ENCODE measurements at places on chromosomes 3 and 15.

DNA sequence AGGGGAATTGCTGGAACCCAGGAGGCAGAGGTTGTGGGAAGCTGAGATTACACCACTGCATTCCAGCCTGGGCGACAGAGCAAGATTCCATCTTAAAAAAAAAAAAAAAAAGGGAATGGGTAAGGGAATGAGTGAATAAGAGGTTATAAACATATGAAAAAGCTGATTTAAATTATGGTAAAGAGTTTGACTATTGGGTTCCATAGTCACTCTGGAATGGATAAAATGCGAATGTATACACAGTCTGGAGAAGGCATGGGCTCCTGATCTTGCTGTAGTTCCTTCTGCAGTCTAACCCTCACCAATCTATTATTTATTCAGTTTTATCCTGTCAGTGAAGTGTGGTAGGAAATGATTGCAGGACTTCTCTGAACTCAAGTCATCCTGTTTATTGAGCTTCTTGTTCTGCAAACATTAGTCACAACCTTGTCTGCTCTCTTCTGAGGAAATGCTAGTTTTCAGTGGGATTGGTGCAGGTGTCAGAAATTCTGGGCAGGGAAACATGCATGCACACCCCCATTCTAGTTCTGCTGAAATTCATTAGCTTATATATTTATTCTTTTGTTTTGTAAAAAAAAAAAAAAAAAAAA, 190.9 kb upstream of the CFAP20DC start:
- no peak for DNase-seq

DNA sequence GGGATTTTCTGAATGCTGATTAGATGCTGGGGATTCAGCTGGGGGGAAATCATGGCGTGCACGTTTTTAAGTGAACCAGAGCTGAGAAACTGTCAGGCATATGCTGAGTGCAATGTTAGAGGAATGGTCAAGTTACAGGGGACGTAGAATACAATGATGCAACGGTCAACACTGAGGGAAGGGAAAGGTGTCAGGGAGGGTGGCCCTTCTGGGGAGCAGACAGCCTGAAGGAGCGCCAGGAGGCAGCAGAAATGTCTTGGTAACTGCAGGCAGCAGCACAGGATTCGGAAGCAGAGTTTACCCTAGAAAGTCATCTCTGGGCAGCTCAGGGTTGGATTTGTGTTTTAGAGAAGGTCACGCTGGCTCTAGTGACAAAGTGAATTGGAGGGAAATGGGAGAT, 47.6 kb upstream of the RGMA start:
- DNase-seq = no peak

DNA sequence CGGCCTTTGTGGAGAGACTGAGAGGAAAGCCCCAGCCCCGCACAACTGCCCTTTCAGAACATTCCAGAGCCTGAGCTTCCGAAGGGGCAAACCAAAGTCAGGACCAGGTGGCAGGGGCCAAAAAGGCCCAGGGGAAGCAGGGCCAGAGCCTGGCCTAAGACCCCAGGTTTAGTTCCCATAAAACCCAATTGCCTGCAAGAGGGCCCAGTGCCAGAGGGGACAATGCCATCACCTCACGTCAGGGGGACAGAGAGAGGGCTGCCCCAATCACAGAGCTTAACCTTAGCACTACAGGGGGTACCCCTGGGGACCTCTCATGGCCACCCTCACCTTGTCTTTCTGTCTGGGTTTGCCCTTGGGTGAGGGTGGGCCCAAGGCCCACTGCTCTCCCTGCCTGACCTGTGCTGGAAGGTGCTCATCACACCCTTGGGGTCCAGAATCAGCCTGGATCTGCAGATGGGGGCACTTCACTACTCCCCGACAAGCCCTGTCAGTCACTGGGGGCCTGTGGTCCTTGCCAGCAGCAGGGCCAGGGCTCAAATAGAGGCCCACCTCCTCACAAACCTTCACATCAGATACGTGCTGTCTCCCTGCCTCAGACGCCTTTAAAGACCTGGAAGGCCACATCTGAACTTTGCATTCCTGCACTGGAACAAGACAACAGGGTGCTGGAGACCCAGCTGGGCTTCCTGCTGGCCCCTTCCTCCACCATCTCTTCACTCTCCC, 3.8 kb downstream of the CALML4 start:
- DNase-seq = no peak

- DNase-seq = no peak
Observed at GRCh38 chr3:146638718-146639117, 33.6 kb upstream of the PLSCR5 start.

GRCh38 chr3:177563792-177564191, 366.5 kb upstream of the TBL1XR1 start:
- DNase-seq = no peak

DNA sequence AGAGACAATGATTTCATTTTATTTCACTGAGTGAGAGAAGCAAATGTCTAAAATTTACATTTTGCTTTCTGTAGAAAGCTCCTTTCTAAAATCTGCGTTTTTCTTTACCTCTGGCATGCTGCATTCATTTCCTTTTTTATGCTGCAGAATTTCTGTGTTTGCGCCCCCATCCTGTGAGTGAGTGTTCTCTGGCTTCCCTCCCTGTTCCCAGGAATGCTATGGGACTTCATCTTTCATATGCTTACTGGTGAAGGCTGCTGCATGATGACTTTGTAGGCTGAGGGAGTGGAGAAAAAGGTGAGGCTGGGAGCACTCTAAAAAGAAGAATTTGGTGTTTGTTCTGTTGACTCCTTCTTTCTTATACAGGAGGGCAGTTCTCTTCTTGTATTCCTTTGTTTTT, 7.7 kb upstream of the TMC3 start:
- no peak for DNase-seq

GRCh38 chr3:48425281-48425812, 4.5 kb downstream of the PLXNB1 start:
- no peak for DNase-seq
